ENCODE measurements at places on chromosomes 11 and 22.

GRCh38 chr22:41830174-41830573 is 2.7 kb upstream of the SREBF2 start:
- no peak for DNase-seq

- DNase-seq = no peak
Measured at GRCh38 chr11:70606248-70606950, 208.1 kb downstream of the CTTN start.

DNA sequence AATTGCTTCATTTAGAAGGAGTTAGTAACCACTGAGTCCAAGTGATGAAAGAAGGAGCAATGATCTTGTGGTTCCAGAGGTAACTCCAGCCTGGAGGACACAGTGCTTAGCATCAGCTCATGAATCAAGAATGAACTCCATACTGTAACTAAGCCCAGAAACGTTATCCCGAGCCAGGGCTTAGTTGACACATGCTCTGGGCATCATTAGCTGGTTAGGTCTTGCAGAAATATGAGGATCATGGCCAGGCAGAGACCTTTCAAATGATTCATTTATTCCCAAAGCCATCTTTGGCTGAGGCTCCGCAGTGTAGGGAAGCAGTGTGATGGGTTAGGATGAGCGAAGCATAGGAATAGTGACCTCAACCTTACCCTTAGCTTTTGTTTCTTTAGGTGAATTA is 277.4 kb downstream of the FAM76B start:
- peak; percentile 96 for DNase-seq

GRCh38 chr11:38547462-38547861 is 1949.4 kb upstream of the RAG2 start:
- DNase-seq = peak; percentile 46

GRCh38 chr11:59560290-59560701 is 49.0 kb downstream of the OR4D9 start:
- DNase-seq = peak; percentile 75

GRCh38 chr11:86999859-87000753 is 37.6 kb upstream of the TMEM135 start:
- DNase-seq = no peak

DNA sequence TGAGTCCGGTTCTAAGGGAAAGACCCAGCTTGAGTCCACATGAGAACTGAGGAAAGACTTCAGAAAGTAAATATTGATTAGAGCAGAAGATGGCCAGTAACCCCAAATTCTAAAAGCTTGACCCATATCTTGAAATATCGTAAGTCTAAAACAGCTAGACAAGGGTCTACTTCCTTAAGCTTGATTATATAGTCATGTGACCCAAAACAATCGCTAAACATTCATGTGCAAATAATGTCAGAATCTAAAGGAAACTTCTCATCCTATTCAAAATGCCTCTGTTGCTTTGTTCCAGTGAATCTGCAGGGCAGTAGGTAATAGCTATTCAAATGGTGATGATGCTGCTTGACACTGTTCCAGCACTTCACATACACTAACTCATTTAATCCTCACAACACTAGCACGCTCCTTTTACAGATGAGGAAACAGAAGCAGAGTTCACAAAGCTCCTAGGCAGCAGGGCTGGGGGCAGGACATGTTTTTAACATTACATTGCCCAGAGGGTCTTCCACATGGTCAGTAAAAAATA is 52.6 kb downstream of the TCF20 start:
- no peak for DNase-seq

GRCh38 chr11:102138670-102139069 is 28.4 kb downstream of the YAP1 start:
- DNase-seq = peak; percentile 97

DNA sequence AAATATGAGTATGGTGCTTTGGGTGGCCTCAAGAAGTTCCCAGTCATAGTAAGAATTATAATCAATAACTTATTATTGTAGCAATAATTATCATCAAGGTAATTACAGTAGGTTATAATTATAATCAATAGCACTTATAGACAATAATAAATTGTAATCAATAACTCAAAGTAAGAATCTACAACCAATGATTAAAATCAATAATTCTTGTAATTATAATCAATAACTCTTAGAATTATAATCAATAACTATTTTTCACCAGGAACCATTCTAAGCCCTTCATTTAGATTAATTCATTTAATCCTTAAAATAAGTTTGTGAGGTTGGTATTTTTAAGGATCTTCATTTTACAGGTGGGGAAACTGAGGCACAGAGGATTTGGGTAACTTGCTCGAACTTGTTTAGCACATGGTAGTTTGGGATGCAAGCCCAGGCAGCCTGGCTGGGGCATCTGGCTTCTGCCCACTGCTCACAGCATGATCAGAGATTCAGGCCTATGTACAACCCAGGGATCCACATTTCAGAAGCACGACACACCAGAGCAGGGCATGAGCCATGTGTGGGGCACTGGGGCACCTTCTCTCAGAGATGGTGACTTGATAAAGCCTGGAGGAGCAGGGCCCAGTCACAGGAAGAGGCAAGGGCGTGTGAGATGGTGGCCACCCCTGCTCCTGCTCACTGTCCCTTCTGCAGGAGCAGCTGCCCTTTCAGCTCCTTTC is 46.6 kb downstream of the SLC1A2 start:
- DNase-seq = no peak

DNA sequence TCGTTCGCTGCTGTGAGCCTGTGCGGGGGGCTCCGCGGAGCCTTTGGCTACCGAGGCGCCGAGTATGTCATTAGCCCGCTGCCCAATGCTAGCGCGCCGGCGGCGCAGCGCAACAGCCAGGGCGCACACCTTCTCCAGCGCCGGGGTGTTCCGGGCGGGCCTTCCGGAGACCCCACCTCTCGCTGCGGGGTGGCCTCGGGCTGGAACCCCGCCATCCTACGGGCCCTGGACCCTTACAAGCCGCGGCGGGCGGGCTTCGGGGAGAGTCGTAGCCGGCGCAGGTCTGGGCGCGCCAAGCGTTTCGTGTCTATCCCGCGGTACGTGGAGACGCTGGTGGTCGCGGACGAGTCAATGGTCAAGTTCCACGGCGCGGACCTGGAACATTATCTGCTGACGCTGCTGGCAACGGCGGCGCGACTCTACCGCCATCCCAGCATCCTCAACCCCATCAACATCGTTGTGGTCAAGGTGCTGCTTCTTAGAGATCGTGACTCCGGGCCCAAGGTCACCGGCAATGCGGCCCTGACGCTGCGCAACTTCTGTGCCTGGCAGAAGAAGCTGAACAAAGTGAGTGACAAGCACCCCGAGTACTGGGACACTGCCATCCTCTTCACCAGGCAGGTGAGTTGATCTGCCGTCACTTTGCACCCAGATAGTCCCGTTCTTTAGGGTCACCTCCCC is 1.0 kb downstream of the ADAMTS15 start:
- no peak for DNase-seq

DNA sequence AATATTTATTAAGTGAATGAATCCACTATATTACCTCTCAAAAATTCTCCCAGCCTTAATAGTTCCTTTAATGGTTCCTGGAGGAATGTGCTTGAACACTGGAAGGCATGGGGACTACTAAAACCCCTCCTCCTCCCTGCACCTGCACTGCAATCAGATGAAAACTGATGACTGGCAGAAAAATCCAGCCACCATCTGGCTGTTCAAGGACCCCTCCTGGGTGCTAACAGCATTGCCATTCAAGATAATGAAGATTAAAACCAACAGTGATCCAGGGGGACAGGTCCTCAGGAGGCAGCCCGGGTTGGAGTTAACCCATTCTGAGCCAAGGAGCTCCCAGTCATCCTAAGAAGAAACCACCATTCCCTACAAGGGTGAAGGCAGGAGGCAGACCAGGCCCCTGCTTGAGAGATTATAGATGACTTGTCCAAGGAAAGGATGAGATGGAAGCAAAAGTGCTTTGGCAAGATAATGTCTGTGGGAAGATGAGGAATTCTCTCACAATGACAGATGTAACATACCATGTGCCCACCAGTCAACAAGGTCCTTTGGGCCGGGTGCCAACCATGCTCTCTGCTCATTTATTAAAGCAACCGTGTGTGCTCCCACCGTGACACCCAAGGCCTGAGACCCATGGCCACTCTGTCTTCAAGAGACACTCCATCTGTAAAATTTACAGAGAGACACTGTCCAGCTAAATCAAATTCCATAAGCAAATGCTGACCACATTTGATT is 90.6 kb downstream of the LARGE1 start:
- DNase-seq = no peak

DNA sequence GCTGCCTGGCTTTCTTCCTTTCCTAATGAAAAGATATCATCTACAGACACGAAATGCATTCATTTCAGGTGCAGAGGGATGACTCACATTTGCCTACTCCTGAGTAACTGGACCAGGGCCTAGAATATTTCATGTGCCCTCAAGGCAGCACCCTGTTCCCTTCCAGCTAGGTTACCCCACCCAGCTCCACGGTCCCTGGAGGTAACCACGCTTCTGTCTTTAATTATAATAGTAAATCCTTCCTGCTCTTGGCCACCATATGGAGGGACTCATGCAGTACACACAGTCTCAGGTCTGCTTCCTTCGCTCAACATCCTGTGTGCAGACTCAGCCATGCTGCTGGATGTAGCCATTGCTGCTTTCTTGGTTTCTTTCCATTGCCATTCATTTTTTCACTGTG is 22.3 kb downstream of the DHCR7 start:
- DNase-seq = peak; percentile 7

DNA sequence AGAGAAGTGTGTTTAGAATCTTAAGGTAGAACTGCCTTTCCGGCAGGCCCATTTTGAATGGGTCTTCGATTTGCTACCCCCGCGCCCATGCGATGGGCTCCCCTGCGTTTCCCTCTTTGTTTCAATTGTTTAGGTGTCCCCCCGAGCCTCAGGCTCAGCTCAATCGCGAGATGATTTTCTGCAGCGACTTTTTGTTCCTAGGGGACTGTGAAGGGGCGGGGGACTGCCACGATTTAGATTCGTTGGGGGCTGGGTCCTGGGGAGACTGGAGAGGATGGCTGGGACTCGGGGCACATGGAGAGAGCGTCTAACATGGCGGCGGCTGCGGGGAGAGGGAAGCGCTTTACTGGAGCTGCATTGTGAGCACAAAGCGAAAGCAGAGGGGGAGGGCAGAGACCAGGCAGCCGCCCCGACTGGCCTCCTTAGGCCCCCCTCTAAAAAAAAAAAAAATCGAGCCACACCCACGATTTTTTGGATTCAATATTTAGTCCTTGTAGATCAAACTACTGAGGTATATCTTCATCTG is 1.7 kb downstream of the CAPRIN1 start:
- DNase-seq = peak; percentile 81

GRCh38 chr11:73945396-73945795 is 5.4 kb upstream of the DNAJB13 start:
- no peak for DNase-seq

- DNase-seq = no peak
Measured at GRCh38 chr22:37758694-37759093, 49.0 kb upstream of the GCAT start.

DNA sequence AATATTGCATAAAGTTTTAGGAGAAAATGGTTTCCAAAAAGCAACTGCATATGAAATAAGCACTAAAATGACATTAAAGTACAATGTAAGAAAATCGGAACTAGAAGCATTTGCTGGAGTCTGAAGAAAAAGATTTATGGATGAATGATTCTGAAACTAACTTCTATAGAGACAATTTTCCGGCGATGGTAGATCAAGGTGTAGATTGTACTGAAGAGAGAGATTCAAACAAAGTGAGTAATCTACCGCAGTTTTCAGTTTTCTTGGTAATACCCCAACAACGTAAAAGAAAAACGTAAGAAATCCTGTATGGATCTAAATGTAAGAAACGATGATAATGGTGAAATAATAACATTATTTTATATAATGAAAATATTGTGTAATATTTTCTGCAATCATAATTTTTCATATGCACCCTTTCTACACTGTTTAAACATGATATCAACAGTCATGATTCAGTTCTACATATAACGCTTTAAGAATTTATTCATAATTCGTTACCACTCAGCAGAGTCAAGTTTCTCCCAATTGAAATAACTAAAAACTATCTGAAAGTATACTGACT is 1.8 kb upstream of the CDPF1 start:
- no peak for DNase-seq

DNA sequence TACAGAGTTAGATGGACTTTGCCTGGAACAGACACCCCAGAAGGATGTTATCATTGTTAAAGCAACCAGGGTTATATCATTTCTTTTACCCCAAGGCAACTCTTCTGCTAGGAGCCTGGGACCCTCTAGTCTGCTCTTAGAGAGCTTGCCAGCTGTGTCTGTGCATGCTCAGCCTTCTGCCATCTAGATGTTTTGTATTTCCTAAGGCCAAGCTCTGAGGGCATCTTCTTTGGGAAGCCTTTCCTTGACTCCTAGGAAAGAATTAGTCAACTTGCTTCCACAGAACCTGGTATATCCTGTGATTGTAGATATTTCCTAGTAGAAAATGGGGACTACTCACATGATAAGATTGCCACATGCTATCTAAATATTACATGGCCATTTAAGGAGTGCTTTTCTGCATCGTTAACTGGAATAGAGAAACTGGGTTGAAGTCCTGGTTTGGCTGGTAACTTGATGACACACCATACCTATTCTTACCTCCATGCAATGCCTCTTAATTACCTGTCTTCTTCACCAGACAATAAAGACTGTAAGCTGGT is 87.6 kb downstream of the STIM1 start:
- no peak for DNase-seq

DNA sequence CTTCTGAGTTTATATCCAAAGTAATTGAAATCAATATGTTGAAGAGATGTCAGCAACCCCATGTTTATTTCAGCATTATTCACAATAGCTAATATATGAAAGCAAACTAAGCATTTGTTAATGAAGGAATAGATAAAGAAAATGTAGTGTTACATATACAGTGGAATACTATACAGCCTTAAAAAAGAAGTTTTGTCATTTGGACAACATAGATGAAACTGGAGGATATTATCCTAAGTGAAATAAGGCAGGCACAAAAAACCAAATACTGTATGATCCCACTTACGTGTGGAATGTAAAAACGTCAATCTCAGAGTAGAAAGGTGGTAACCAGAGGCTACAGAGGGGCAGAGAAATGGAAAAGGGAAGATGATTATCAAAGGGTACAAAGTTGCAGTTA is 10.2 kb downstream of the MRGPRX2 start:
- DNase-seq = no peak

GRCh38 chr11:100878474-100878873 is 191.4 kb downstream of the ARHGAP42 start:
- DNase-seq = peak; percentile 93

- no peak for DNase-seq
Measured at GRCh38 chr11:86746514-86746913, 53.8 kb upstream of the PRSS23 start.

GRCh38 chr22:19522881-19523239 is 1.4 kb downstream of the CLDN5 start:
- DNase-seq = no peak

- peak; percentile 39 for DNase-seq
Measured at GRCh38 chr11:46461461-46461927, 69.9 kb upstream of the CHRM4 start.

Measured in fibroblast of skin of right biceps (primary cell).